ENCODE measurements at places on chromosomes 16 and 17.

DNA sequence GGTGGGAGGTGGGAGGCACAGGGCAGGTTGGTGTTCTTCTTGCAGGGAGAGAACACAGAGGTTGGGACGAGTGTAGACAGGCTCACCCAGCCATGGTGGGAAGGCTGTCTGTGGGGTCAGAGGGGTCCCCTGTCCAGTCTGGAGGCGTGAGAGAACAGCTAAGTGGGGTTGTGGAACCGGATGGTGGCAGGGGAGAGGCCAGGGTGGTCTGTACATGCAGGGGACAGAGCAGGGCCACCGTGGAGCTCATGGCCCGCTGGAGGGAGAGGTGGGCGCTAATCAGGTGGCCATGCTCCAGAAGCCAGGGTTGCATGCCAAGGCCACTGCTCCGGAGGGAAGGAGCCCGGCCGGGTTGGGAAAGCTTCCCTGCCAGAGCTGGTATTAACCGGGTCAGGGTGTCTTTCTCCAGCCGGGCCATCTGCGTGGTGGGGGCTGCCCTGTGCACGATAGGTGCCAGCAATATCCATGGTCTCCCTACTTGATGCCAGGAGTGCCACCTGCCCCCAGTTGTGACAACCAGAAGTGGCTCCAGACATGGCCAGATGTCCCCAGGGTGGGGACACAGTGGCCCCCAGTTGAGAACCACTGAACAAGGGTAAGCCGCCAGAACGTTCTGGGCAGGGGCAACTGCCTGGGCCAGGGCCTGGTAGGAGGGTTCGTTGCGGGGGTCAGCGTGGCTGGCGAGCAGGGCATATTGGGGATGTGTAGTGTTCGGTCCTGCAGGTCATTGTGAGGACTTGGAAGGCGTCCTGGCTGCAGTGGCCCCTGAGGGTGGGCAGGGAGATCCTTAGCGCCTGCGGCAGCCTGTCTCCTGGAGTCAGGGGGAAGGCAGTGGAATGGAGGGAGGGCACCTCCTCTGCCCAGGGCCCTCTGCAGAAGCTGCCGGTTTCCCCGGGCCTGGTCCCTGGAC, 5.1 kb downstream of the SNN start:
- DNase-seq, result no peak

GRCh38 chr16:55574811-55575210, 8.3 kb downstream of the CAPNS2 start:
- no peak for DNase-seq

- DNase-seq, result no peak
Measured at GRCh38 chr17:68544111-68544915, 32.1 kb downstream of the PRKAR1A start.

DNA sequence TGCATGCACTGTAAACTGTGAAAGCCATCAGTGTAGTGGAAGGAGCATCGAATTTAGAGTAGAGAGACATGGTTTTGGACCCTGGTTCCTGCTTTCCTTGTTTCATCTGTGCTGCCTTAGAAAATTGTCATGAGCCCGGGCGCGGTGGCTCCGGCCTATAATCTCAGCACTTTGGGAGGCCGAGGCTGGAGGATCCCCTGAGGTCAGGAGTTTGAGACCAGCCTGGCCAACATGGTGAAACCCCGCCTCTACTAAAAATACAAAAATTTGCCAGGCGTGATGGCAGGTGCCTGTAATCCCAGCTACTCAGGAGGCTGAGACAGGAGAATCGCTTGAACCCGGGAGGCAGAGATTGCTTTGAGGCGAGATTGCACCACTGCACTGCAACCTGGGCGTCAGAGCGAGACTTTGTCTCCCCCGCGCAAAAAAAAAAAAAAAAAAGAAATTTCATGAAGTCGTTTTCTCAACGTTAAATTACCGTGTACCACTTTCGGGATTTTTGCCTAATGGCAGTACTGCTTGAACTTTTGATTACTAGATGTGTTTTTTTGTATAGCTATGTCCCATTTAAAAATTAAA, 912 bp downstream of the COQ7 start:
- DNase-seq, result no peak

DNA sequence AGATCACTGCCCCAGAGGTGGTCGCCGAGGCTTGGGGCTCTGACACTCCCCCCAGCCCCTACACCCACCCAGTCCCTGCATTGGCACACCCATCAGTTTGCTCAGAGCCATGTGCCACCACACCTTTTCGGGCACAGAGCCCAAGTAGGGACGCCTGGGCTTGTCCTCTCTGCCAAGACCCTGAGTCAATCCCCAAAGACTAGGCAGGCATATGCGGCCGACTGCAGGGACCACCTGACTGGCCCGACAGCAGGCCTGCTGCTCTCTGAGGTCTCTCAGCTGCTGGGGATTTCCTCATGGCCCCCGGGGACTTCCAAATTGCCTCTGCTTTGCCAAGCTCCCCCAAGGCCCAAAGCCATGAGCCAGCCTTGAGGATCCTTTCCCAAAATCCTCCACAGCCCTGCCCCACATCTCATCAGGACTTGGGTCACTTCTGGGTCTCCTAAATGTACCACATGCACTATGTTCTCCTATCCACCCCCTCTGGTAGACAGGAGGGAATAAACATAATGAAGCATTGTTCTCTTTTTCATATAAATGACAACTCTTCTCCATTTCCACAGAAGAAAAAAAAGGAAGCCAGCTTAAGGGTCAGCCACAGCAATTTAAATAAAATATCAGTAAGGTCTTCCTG, 30.6 kb downstream of the MYO18A start:
- DNase-seq, result no peak

DNA sequence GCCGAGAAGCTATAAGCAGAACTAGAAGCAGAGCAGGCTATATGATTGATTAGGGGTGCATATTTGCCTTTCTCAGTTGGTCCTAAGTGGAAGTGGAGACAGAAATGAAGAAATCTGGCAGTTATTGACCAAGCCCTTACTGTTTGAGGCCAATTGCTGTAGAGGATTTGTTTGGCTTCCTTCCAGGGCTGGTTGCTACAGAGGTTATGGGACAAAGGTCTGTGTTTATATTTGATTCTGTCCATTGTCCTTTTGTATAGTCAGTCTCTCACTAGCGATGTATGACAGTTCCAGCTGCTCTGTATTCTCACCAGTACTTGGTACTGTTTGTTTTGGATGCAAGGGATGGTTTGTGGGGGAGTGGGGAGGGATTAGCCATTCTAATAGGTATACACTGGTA, 7.3 kb upstream of the ALOX15 start:
- no peak for DNase-seq

- no peak for DNase-seq
Measured at GRCh38 chr17:66543526-66543925, 241.1 kb downstream of the PRKCA start.

DNA sequence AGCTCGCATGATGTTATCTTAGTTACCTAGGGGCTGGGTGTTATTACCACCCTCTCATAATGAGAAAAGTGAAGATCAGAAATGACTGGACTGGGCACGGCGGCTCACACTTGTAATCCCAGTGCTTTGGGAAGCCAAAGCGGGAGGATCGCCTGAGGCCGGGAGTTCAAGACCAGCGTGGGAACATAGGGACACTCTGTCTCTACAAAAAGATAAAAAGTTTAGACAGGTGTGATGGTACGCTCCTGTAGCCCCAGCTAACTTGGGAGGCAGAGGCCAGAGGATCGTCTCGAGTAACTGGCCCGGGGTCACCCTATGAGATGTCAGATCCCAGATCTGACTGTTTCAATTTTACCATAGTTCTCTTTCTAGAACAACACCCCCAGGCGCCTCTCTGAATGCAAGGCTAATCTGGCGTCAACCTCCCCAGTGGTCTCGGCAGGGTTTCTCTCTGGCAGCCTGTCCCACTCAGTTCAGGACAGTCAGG, 1.9 kb upstream of the CCDC102A start:
- no peak for DNase-seq

DNA sequence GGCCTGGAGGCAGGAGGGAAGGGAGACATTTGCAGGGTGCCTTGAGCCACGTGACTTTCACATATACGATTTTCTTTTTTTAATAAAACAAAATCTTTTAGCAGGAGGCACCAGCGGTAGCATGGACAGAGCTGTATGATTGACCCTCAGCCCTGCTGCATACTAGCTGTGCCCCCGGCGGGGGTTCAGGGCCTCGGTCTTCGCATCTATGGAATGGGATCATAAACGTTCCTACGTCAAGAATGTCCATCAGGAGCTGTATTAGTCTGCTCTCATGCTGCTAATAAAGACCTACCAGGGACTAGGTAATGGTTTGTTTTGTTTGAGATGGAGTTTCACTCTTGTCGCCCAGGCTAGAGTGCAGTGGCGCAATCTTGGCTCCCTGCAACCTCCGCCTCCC, 27.2 kb downstream of the SLC38A8 start:
- DNase-seq, result no peak

- no peak for DNase-seq
Measured at GRCh38 chr16:55437625-55438024, 41.4 kb upstream of the MMP2 start.

Measured in stimulated activated CD4-positive, alpha-beta T cell treated with anti-CD3 and anti-CD28 coated beads, Interleukin-12 subunit alpha, Interleukin-12 subunit beta, amount 100 ng/mL, for 24 hours (primary cell).